SHP77 (cell line): ENCODE measurements at places on chromosomes 7 and 10.
A peak's percentile ranks its signal among the peaks of the same experiment; 100 is the strongest.

DNA sequence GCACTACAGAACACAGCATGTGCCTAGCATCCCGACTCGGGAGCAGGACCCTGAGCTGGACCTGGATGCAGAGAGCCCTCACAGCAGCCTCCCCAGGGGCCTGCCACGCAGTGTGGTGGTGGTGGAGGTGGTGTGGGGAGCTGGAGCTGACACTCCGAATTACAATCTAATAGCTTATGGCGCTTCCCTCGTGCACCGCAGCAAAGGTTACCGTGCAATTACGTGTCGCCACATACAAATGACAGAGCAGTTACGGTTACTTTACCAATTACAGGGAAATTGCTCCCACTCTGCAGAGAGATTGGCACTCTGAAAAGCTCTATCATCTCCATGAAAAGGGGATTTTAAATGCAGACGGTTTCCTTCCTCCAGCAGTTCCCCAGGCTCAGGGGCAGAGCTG, 81.8 kb downstream of the PLXNA4 start:
- DNase-seq, result no peak

GRCh38 chr10:122120008-122120744, 131.2 kb downstream of the TACC2 start:
- DNase-seq, result no peak

DNA sequence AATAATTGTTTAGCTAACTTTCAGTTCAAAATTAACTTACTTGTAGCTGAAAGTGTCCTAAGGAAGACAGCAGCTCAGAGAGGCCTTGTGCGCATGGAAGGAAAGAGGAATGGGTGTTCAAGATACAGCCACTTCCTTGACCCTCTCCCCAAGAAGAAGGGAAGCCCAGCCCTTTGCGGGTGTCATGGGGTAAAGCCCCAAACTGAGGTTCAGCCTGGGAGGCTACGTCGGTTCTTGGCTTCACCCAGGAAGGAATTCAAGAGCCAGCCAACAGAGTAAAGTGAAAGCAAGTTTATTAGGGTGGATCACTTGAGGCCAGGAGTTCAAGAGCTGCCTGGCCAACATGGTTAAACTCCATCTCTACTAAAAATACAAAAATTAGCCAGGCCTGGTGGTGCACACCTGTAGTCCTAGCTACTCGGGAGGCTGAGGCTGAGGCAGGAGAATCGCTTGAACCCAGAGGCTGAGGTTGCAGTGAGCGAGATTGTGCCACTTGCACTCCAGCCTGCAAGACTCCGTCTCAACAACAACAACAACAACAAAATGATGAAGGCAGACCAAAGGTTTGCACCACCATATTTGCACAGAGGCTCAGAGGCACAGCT, 15.9 kb downstream of the GPRIN2 start:
- no peak for DNase-seq

- DNase-seq, result peak; percentile 41
Observed at GRCh38 chr7:27745064-27745583, 5.2 kb downstream of the TAX1BP1 start.

GRCh38 chr10:114685456-114685855, 27.4 kb upstream of the ABLIM1 start:
- no peak for DNase-seq
